ENCODE measurements at places on chromosomes 5 and 9. TPM values are rescaled to one million over a fixed set of nuclear protein-coding genes. Genes with fewer than 3 reads are reported as not detected.

GRCh38 chr5:128384068-128384467 is 154.0 kb downstream of the FBN2 start:
- DNase-seq, result no peak

GRCh38 chr5:16600397-16600796 is 16.4 kb downstream of the RETREG1 start:
- no peak for DNase-seq

GRCh38 chr9:121376214-121376830 is 6.3 kb upstream of the STOM start:
- DNase-seq, result no peak

The SHISAL2B gene
- total RNA-seq, result 9.9 TPM

- DNase-seq, result no peak
Measured at GRCh38 chr5:132873930-132874271, 433 bp downstream of the LEAP2 start.

DNA sequence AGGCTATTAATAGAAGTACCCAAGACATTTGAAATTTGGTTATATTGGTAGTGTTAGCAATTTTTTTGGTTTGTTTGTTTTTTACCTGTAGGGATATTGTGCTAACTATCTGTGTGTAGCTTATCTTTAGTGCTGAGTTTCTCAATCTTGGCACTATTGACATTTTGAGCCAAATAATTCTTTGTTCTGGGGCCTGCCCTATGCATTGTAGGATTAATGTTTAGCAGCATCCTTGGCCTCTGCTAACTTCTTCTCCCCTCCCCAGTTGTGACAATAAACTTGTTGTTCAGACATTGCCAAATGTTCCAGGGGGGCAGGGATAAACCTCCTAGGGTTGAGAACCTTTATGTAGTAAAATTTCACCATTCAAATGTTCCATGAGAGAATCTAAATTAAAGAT is 4.0 kb downstream of the FBXO4 start:
- no peak for DNase-seq

- DNase-seq, result peak; percentile 69
Measured at GRCh38 chr5:109656829-109657228, 32.9 kb upstream of the MAN2A1 start.

The RBM18 gene
- total RNA-seq, result 4.6 TPM

The PCA3 gene
- not detected for total RNA-seq

GRCh38 chr9:91500509-91501014 is 76.9 kb upstream of the NFIL3 start:
- DNase-seq, result no peak

- no peak for DNase-seq
Measured at GRCh38 chr5:180133971-180134508, 62.5 kb upstream of the RNF130 start.

- no peak for DNase-seq
Measured at GRCh38 chr9:95491543-95492320, 25.0 kb downstream of the PTCH1 start.

GRCh38 chr5:83531661-83532060 is 60.1 kb downstream of the VCAN start:
- DNase-seq, result no peak

GRCh38 chr5:82749461-82749820 is 327.8 kb downstream of the TMEM167A start:
- DNase-seq, result no peak

- no peak for DNase-seq
Measured at GRCh38 chr5:164115420-164115819, 610.0 kb downstream of the MAT2B start.

DNA sequence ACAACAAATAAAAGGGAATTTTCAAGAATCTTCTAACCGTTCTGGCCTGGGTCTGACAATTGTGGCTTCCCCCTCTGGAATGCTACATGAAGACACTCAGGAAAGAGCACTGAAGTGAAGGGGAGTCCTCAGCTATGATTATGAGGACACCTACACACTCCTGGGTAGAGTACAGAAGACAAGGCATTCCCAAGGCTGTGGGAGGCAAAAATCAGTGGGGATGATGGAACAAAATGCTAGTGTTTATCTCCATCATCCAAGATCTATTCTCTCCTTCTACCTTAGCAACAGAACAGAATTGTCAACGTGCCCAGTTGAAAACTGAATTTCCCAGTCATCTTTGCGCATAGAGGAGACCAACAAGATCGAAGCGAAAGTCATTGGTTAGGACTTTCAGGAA is 130.1 kb upstream of the LARP1 start:
- DNase-seq, result no peak

- DNase-seq, result peak; percentile 75
Measured at GRCh38 chr9:99820685-99821395, 845 bp upstream of the NR4A3 start.

GRCh38 chr5:86644843-86645242 is 27.1 kb downstream of the COX7C start:
- DNase-seq, result no peak

- no peak for DNase-seq
Measured at GRCh38 chr9:136599811-136600660, 54.2 kb upstream of the NOTCH1 start.

DNA sequence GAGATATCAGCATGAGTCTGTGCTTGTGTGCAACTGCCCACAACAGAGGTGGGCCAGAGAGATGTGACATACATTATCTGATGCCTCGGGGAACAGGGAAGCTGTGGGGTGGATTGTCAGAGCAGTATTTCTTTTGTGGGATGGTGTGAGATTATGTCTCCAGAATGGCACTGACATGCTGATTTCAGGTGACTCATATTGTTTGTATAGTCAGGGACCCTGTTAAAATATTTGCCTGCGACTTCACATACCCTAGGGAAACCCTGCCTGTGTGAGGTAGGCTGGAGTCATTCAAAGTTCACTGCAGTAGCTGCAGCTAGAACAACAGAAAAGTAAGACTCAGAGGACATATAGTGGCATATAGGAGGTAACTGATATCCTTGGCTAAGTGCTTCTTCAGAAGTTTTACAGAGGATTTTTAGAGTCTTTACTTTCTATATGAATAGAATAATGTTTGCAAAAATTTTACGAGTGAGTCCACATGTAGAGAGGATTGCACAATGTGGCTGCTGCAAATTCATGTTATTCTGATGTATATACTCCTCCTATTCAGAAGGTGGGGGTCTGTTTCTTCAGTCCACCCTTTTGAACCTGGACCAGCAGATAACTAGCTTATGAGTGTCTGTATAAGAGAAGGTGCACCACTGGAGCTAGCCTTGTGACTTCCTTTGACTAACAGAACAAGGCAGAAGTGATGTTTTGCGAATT is 89.3 kb downstream of the MACIR start:
- no peak for DNase-seq

The LCN1 gene
- total RNA-seq, result not detected

GRCh38 chr9:28921857-28922500 is 1348.7 kb upstream of the C9orf72 start:
- DNase-seq, result no peak

The GADD45G gene
- 30.3 TPM for total RNA-seq

The ABCA1 gene
- 18.1 TPM for total RNA-seq

DNA sequence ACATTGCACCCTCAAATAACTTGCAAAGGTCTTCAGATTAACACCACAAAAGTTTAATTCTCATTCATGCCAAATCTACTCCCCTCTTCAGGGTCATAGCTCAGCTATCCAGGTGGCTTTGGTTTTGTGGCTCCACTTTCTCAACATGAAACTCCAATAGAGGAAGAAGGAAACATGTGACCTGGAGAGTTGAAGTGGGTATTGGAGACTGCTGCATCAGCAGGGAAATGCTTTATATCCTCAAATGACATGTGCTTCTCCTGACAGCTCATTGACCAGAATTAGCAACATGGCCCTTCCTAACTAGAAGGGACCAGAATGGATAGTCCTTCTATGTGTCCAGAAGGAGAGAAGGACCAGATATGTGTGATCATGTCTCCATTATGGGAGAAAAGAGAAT is 73.6 kb downstream of the TLR4 start:
- DNase-seq, result no peak

DNA sequence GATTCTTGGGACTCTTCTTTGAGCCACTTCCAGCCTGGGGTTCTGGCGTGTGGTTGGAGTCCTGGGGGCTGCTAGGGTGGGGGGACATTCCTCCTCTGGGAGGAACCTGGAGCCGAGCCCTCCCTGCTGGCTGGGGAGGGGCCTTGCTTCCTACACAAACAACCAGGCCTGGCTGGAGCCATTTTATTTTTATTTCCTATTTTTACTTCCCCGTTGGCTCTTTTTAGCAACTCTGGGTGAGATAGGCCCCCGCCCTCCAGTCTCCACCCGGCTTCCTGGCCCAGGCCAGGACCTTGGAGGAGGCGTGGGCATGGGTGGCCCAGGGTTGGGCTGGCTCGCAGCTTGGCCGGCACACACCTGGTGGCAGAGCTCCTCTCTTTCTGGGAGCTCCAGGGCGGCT is 15.1 kb downstream of the RXRA start:
- DNase-seq, result peak; percentile 77
